Chondrocyte (in vitro differentiated cells): ENCODE measurements at places on chromosomes 1 and 21. TPM values are rescaled to one million over a fixed set of nuclear protein-coding genes. Genes with fewer than 3 reads are reported as not detected.

Gene KIF21B
- 1.1 to 2.6 TPM (median 2.6 TPM) in 3 replicates for total RNA-seq

GRCh38 chr1:15008783-15009729 lies 144.5 kb upstream of the TMEM51 start:
- H3K4me1 ChIP-seq: peaks cover 32% of the 10 kb centered on the region
- peak overlapping the region; percentile 79 for H3K27ac ChIP-seq
- H3K4me3 ChIP-seq: no peak overlapping the region

DNA sequence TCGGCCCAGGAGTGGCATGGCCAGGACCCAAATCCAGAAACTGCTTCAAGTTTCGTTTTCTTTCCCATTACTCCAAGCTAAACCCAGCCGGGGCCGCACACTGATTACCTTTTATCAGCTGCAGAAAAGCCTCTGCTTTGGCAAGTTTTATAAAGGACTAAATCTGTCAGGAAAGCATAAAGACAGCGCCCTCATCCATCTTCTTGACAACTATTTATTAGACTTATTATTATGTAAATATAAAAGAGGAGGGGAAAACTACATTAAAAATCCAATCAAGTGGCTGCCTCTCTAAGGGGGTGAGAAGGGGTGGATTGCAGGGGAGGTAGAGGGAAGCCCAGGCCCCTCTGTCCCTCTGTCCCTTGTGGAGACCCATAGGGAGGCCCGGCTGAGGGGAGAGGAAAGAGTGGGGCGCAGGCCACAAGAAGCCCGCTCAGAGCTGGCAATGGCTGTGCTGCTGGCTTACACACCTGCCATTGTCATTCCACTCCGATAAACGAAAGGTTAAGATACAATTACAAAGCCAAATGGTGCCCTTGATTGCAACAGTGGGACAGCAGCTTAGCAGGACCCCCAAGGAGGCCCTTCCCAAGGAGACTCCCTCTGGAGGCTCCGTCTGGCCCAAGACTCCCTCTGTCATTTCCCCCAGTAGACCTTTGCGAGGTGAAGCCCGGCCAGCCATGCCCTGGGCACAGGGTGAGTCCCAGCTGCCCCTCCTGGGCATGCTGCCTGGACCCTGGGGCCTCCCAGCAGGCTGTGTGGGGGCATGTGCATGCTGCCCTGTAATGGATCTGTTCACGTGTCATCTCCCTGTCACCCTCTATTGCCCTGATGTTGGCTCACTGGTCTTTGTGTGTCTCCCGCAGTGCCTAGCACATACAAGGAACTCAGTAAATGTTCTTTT lies 45.4 kb downstream of the KCND3 start:
- H3K27ac ChIP-seq: no peak overlapping the region
- H3K4me1 ChIP-seq: peaks cover 2% of the 10 kb centered on the region
- peaks cover 3% of the 10 kb centered on the region for H3K27me3 ChIP-seq
- H3K36me3 ChIP-seq: no peaks in the 10 kb centered on the region
- DNase-seq: no peak

Gene CHODL
- total RNA-seq: 0.18 to 0.22 TPM in 2 of 3 replicates, not detected in the other
